Forelimb muscle (tissue), 1 donor: ENCODE measurements at places on chromosomes 11 and 22.

DNA sequence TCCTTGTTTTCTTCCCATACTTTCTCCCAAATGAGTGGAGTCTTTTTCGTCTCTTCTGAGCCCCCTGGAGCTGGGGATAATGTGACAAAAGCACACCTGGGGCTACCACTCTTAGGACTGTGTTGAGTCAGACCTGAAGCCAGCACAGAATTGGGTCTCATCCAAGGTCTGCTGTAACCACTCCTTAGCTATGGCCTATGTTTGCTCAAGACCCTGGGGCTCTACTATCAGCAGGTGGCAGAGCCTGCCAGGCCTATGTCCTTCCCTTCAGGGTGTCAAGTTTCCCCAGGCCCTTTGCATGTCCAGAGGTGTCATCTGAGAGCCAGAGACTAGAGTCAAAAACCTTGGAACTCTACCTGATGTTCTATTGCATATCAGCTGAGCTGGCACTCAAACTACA, 335.7 kb downstream of the DDX10 start:
- no peak for DNase-seq

- DNase-seq = no peak
Observed at GRCh38 chr11:18245396-18245795, 3.1 kb downstream of the SAA2 start.

GRCh38 chr11:78831571-78831970, 256.9 kb upstream of the NARS2 start:
- DNase-seq = no peak

- DNase-seq = no peak
Observed at GRCh38 chr11:123580137-123580536, 74.3 kb downstream of the SCN3B start.

DNA sequence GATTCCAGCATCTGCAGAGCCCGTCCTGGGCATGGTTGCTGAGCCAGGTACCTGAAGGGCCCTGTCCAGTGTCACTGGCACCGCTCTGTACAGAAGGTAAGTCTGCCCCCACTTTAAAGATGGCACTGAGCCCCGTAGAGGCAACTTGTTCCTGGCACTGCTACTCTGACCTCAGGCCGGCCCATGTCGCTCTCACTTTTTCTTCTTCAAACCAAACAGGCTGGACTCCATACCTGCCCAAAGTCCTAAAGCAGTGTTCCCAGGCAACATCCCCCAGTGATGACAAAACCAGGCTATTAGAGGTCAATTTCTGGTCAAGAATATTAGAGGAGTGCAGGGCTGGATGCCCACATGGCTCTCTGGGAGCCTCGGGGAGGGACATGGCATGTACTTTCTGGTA, 46.6 kb upstream of the TTLL12 start:
- no peak for DNase-seq

GRCh38 chr11:19220903-19221724, 19.3 kb upstream of the CSRP3 start:
- no peak for DNase-seq

DNA sequence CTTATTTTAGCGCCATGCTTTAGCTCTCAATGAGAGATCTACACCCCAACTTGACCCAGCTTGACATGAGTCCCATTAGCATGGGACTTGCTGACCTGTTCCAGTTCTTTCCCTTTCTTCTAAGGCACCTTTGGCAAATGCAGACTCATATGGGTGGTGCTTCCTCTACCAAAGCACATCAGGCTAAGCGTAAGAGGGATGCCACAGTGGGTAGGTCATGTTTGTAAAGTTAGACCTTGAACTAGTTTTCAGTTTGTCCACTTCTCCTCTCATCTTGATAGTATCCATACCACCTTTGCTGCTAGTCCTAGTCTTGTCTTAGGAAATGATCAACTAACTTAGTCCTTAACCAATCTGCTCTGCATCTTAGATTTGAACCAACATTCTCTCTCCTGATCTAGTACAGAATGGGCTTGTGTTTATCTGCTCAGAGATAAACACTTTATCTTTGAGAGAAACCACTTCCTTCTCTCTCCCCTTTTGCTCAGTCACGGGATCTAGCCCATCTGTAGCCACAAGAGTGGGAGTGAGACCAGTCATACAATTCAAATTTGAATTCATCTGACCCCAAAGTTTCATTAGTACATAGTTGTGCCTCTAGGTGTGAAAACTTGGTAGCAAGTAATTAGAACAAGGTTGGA, 72.1 kb upstream of the CD44 start:
- no peak for DNase-seq

DNA sequence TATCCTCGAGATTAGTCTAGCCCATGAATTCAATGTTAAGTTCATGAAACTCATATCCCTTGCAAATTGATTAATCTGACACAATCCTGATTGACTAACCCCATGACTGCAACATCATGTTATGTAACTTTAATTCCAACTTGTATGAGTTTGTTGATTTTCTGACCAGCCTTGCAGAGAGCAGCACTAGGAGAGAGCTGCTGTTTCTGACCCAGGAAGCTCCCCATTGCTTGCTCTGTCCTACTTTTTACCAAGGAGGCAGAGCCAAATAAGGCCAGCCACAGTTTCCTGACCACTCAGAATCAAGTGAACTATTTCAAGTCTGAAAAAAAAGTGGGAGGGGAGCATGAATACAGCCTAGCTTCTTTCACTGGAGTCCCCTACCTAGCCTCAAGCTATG, 13.2 kb downstream of the MPZL3 start:
- no peak for DNase-seq

DNA sequence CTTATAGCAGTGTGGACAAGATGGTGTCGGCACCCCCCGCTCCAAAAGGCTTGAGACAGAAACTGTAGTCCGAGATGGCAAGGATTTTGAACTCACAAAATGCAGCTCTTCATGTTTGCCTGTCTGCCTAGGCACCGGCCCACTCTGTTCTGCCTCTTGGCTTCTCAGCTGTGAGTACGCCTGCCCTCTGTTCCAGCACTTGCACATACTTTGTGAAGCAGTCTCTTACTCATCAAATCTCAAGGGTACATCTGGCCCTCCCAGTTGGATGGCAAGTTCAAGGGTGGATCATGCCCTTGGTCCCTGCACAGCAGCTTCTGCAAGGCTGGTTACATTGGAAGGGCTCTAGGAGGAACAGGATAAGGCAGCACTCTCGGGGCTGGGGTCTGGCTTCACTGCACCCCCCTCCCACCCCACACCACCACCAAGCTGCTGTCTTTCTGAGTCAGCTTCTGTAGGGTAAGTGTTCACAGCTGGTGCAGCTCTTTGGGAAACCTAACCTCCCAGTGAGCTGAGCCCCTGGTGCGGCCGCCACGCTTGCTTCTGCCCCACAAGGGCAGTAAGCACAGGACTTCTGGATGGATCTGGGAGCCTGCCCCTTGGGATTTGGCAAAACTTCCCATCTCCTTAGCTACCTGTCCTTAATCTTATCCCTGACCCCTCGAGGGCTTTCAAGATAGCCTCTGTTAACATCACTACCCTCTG, 37.2 kb downstream of the FAM83F start:
- no peak for DNase-seq

GRCh38 chr22:31681349-31682345, 19.6 kb upstream of the PISD start:
- no peak for DNase-seq

DNA sequence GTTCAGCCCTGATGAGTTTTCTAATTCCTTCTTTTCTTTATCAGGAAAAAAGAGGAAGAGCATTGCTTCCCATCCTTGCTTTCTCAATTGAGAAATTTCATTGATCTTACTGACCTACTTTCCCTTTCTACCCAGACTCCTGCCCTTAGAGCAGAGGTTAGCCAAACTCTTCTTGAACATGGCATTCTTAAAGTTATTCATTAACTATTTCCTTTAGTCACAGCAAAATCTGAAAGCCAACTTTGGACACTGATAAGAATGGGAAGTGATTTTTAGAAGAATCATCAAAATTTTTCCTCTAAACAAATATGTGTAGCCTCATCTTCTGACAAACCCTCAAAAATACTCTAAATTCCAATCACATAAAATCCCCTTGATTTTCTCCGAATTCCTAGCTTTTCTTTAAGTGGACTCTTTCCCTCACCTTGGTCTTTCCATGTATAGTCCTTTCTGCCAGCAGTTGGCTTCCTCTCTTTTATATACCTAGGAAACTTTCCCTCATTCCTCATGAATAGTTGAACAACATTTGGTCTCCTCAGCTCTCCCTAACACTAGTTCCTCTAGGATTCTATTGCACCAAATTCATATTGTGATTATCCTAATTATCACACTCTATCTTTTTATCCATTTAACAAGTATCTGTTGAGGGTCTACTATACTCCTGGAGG, 566.7 kb upstream of the CCDC90B start:
- no peak for DNase-seq

GRCh38 chr11:15179167-15179566, 64.4 kb downstream of the INSC start:
- DNase-seq = no peak

DNA sequence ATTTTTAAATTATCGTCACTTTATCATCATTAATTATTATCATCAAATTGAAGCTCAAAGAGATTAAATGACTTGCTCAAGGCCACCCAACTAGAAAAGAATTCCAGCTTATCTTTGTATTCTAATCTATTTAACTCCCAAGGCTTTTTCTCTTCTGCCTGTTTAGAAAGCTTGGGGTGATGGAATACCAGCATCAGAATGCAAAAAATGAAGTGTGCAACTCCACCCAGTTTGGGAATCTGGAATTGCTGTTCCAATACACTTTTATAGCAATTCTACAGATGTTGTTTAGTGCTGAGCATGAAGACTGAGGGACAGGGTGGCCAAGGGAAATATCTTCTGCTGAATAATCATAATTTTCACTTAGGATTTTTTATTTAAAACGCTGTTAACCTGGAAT, 97.2 kb upstream of the FIBIN start:
- no peak for DNase-seq

GRCh38 chr11:13924801-13925327, 37.7 kb upstream of the SPON1 start:
- DNase-seq = no peak
